ENCODE measurements at places on chromosomes 2 and 18.

DNA sequence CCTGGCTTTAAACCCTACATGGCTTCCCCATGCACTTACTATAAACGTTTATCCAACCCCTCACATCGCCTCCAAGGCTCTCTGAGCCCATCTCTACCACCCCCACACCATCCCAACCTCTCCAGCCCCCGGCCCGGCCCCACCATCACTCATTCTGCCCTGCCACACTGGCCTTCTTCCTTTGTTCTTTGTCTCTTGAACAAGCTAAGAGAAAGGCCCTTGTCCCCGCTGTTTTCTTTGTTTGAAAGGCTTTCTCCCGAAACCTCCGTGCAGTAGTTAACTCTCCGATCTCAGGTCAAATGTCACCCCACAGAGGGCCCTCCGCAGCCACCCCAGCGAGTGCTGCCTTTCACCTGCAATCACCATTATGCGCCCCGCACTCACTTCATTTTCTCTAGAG lies 100.4 kb downstream of the AFF3 start:
- DNase-seq: peak; percentile 37

GRCh38 chr2:169525434-169525833 lies 15.9 kb downstream of the KLHL41 start:
- DNase-seq: no peak

DNA sequence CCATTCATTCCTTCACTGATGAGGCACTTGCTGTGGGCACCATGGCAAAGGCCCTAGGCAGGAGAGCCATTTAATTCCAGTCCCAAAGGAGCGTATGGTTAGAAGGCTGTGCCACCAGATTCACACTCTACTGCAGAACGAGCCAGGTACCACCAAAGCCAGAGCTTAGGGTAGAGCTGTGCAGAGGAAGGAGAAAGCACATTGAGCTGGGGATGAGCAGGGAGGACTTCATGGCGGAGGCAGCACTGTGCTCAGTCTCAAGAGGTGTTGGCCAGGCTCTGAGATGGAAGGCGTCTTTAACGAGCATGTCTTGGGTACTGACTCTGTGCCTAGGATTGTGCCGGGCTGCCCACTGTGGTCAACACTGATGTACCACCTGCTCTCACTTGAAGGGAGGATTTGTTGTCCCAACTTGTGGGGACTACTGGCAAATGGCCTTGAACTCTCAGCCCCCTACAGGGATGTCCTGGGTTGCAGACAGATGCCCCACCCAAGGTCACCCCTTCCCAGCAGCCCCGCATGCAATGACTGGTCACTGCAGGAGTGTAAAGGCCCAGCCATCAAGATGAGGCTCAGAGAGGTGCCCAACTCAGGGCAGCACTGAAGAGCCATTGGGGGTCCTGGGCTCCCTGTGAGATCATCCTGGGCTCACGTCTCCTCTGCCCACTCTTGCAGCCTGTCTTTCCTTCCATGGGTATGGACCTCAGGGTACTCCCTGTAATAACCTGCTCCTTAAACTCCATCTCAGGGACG lies 251.4 kb downstream of the GLI2 start:
- DNase-seq: no peak

DNA sequence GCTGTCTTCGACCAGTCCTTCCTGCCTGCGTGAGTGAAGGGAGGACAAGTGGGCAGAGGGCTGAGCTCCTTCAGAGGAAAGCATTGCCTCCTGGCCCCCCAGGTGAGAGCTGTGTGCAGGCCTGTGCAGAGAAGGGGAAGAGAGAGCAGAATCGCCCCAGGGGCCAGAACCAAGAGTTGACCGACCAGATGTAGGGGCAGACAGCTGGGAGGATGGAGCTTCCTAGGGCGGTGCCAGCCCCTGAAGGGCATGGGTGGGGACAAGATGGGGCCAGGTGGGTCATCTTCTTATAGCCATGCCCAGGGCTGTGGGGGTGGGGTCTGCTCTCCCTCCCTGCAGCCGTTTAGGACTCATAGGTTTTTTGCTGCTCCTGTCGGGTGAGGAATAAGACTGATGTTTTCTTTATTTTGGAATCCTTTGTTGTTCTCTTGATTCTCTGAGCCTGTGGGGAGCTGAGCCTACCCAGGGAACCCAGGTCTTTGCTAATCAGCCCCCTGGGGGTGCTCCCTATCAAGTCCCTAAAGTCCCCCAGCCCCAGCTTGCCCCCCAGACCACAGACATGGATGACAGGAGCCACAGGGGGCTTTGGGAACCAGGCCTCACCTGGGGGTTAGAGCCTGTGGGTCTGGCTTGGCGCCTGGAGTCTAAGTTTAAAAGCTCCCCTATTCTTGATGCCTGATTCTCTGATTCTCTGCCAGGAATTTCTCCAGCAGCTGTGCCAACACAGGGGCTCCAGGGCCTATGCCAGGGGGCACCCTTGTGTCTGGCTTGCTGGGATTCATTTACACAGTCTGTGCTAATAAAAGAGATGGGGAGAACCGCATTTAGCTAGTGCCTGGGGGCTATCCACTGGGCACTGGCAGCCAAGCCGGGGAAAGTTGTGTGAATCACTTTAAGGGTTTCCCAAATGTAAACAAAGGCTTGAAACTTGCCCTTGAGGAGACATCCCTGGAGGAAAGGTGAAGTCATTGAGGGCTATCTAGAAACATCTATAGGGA lies 9.3 kb upstream of the EFHD1 start:
- no peak for DNase-seq

DNA sequence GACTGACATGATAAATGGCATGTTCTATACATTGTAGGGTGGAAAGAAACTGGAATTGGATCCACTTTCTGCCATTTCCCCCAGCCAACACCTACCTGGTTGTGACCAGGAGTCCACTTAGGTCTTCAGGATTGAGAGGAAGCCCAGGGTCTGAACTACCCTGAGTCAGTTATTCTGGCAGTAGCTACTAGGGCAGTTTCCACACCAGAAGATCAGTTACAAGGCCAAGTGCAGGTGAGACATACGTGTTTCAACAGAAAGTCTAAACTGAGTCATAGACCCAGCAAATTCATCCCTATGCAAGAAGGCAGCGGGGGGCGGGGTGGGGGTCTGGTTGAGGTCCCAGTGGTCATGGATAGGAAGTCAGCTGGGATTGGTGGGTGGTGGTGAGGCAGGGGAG lies 21.9 kb downstream of the ANTXR1 start:
- DNase-seq: no peak

Measured in globus pallidus (tissue), 1 donor.